T-helper 2 cell treated with Interferon-gamma antibody and Interleukin-4, amounts not matched to agents 5 μg/mL and 100 μg/mL, for 36 hours (primary cell): ENCODE measurements at places on chromosomes 3 and 15.

GRCh38 chr3:160950542-160950941 lies 154.6 kb downstream of the B3GALNT1 start:
- no peak for DNase-seq

DNA sequence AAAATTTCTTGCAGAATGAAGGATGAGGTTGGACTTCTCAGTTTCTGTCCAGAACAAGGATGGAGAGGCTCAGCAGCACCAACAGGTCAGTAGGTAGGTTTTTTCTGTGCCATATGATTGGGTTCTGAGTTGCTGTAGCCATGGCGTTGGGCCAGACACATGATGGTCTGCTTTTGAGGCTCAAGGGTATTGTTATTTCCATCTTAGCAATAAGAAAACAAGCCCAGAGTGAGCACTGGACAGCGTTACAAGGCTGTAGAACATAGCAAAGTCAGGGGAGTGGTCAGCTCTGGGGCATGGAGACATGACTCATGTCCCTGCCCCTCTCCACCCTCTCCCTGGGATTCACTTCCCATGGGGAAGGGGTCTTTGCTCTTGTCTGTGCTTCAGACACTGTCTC lies 137.6 kb upstream of the TOPAZ1 start:
- DNase-seq = no peak

- no peak for DNase-seq
Measured at GRCh38 chr3:33716227-33716626, 1.8 kb downstream of the CLASP2 start.

- DNase-seq = no peak
Measured at GRCh38 chr3:94617312-94617711, 554.5 kb downstream of the NSUN3 start.

DNA sequence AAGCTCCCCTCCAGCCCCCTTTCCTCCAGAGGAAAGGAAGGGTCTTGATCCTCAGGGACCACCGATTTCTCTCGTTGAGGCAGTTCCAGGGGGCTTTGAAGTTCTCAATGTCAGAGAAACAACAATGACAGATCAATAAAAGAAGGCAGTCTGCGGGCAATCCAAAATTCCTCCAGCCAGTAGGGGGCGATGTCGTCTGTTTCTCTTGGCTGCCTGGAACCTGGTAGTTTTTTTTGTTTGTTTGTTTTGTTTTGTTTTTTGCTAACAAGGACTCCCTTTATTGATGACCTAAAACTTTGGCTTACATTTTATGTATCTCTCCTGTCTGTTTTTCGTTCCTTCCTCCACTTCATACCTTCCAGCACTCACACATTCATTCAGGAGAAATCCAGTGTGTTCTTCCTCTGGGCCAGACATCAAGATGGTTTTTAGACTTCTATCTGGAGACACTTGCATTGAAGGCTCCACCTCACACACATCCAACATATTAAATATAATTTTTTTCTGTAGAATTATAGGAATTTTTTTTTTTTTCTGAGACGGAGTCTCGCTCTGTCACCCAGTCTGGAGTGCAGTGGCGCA lies 276.6 kb downstream of the RPLP1 start:
- peak; percentile 46 for DNase-seq

- DNase-seq = no peak
Measured at GRCh38 chr3:27252646-27253045, 116.5 kb downstream of the NEK10 start.

DNA sequence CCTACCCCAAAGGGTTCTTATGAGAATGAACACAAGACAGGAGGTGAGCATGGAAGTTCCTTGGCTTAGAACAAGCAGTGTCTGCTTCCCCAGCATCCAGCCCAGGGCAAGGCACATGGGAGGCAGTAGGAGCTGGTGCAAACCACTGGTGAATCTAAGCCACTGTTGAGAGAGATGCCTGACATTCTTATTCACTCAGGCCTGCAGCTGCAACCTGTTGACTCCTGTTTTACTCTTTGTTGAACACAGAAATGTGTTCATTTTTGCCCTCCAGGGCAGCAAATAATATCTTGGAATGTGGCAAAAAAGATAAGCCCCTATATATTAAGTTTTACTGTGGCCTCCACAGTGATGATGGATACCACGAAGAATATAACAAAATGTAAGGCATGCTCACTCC lies 8.9 kb upstream of the PAK6 start:
- DNase-seq = no peak

- no peak for DNase-seq
Measured at GRCh38 chr3:179964890-179965289, 71.8 kb downstream of the PEX5L start.

GRCh38 chr3:136632625-136633081 lies 119.5 kb downstream of the STAG1 start:
- no peak for DNase-seq

- DNase-seq = no peak
Measured at GRCh38 chr3:63968612-63969350, 54.5 kb downstream of the PSMD6 start.
